Vein endothelial cell (primary cell): ENCODE measurements at places on chromosomes 3 and 15. TPM values are rescaled to one million over a fixed set of nuclear protein-coding genes. Genes with fewer than 3 reads are reported as not detected.

Gene ATP13A5
- total RNA-seq, result not detected in 2 replicates

Gene PLSCR5
- total RNA-seq, result not detected in 2 replicates

Gene ITIH4
- 0.65 and 0.96 TPM in 2 replicates for total RNA-seq

Gene DZIP1L
- 3.9 and 8.0 TPM in 2 replicates for total RNA-seq

Gene PAK2
- 67.6 and 72.5 TPM in 2 replicates for total RNA-seq

Gene GRM7
- under 0.01 and 1.3 TPM in 2 replicates for total RNA-seq

Gene NANOGP8
- 0.38 TPM in 1 of 2 replicates, not detected in the other for total RNA-seq

Gene P2RY13
- total RNA-seq, result not detected in 2 replicates

Gene STRA6
- 0.10 and 0.65 TPM in 2 replicates for total RNA-seq

Gene TMCO5A
- not detected in 2 replicates for total RNA-seq

Gene C3orf70
- total RNA-seq, result 0.33 and 0.67 TPM in 2 replicates

Gene SLC22A13
- total RNA-seq, result under 0.01 and 0.29 TPM in 2 replicates

Gene TMEM89
- not detected in 2 replicates for total RNA-seq

Gene EHHADH
- total RNA-seq, result 1.5 and 1.6 TPM in 2 replicates

Gene ECE2
- total RNA-seq, result not detected in 2 replicates
